ENCODE measurements at places on chromosomes 16 and 17. TPM values are rescaled to one million over a fixed set of nuclear protein-coding genes. Genes with fewer than 3 reads are reported as not detected.

The CPD gene
- total RNA-seq, result 37.6 TPM

- no peaks in the 10 kb centered on the region for H3K4me1 ChIP-seq
- H3K4me3 ChIP-seq, result no peak overlapping the region
These were observed 233.5 kb upstream of the RPL38 start for GRCh38 chr17:73969956-73970355.

GRCh38 chr17:61731330-61731729 lies 132.0 kb downstream of the BRIP1 start:
- H3K27ac ChIP-seq, result no peak overlapping the region
- no peaks in the 10 kb centered on the region for H3K36me3 ChIP-seq
- DNase-seq, result no peak
- no peak overlapping the region for H3K4me3 ChIP-seq
- H3K4me1 ChIP-seq, result no peaks in the 10 kb centered on the region

The TPSD1 gene
- not detected for total RNA-seq

DNA sequence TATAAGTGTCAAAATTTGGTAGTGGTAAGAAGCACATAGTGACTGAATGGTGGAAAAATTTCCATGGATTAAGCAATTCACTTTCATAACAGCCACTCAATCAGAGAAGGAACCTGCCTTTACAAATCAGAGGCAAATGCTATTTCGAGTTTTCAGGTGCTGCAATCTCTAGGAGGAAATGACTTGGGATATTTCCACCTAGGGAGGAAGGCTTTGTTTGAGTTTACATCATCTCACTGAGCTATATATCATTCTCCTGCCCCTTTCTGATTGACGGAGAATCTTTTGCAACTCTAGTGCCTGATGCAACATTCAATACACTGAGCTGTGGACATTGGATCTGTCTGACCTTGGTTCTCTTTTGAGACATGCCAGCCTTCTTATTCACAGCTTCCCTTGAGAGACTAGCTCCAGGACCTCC lies 26.3 kb downstream of the MARCHF10 start:
- peaks cover 2% of the 10 kb centered on the region for H3K4me1 ChIP-seq
- no peak overlapping the region for H3K27ac ChIP-seq
- H3K27me3 ChIP-seq, result no peaks in the 10 kb centered on the region
- no peak for DNase-seq
- no peaks in the 10 kb centered on the region for H3K36me3 ChIP-seq
- no peak overlapping the region for H3K4me3 ChIP-seq

DNA sequence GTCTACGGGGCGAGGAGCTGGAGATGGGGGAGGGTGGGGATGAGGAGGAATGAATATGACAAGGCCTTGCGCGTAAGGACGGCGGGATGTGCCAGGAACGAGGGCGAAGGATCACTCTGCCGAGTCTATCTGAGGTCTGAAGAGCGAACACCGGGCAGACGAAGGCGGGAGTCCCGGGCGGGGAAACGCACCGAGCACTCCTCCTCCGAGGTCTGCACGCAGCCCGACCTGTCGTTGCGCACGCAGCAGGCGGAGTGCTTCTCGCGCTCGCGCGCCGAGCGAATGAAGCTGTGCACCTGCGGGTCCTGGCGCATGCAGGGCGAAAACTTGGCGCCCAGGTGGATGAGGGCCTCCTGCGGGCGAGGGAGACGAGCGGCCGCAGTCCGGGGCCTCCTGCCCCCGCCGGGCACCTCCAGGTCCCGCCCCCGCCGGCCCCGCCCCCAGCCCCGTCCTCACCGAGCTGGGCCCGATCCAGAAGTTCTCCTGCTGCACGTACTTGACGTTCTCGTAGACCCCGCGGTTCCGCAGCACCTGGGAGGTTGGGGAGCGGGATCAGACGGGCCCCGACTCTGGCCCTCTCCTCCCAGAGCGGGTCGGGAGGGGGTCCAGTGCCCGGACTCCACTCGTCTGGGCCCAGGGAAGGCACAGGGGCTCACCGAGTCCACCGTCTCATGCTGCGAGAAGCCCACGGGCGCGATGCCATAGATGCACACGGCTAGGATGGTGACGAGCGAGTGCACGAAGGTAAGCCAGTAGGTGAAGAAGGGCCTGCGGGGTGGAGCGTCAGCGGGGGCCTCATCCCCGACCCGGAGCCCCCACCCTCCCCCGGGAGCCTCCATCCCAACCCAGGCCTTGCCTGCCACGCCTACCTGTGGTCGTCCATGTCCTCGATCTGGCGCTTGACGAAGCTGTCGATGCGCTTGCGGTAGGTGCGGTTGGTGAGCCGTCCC lies 7.6 kb downstream of the SNRNP25 start:
- no peak for DNase-seq
- peaks cover 4% of the 10 kb centered on the region for H3K4me1 ChIP-seq
- no peaks in the 10 kb centered on the region for H3K27me3 ChIP-seq
- no peak overlapping the region for H3K27ac ChIP-seq
- no peak overlapping the region for H3K4me3 ChIP-seq

- no peaks in the 10 kb centered on the region for H3K27me3 ChIP-seq
- H3K4me3 ChIP-seq, result no peak overlapping the region
- peak; percentile 32 for DNase-seq
- H3K36me3 ChIP-seq, result no peaks in the 10 kb centered on the region
- no peaks in the 10 kb centered on the region for H3K4me1 ChIP-seq
- no peak overlapping the region for H3K27ac ChIP-seq
These were observed 222.1 kb downstream of the RBFOX3 start for GRCh38 chr17:79388556-79389295.

The SPATA32 gene
- total RNA-seq, result not detected

DNA sequence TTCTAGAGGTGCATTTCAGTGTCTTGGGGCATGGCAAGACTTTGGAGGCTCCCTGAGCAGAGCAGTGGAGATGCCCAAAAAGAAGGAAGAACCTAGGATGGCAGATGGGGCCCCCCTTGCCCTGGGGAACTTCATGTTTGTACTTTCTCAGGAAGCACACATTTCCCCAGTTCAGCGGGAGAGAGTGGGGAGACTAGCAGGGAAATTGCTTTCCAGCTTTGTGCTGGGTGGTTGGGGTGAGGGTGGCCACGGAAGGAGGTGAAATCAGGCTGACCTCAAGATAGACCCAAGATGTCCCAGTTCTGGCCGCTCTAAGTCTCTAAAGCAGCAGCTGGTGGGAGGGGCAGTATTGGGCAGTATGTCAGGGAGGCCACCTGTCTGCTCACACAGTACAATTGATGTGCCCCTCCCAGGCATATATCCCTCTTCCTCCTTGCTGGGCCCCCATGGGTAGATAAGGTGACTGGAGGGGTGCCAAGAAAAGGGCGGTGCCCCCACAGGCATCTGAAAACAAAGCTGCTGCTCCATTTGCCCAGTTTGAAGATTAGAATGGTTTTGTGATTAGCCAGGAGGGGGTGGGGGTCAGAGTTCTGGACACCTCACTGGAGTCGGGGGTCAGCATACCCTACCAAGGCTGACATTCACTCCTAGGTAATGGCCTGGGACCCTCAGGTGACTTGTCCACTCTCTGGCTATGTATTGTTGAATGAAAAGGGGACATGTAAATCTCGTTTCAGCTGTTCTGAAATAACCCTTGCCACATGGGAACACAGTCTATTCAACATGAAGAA lies 17.1 kb upstream of the NAGLU start:
- H3K27me3 ChIP-seq, result no peaks in the 10 kb centered on the region
- no peaks in the 10 kb centered on the region for H3K36me3 ChIP-seq
- peak overlapping the region; percentile 92 for H3K27ac ChIP-seq
- H3K4me3 ChIP-seq, result no peak overlapping the region
- DNase-seq, result peak; percentile 66

DNA sequence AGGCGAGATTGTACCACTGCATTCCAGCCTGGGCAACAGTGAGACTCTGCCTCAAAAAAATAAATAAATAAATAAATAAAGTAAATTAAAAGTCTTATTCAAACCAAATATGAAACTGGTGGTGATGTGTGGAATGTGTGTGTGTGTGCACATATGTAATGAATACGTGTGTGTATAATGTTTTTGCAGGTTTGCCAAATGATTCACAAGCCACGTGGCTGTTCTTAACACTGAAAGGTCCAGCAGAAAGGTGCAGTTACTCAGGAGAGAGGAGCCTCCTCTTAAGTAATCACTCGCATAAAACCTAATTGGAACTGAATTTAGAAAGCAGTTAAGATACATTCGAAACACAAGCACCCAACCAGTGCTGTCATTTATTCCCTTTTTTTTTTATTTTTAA lies 22.9 kb downstream of the GDE1 start:
- no peak overlapping the region for H3K27ac ChIP-seq
- H3K36me3 ChIP-seq, result no peaks in the 10 kb centered on the region
- H3K4me3 ChIP-seq, result no peak overlapping the region
- H3K27me3 ChIP-seq, result no peaks in the 10 kb centered on the region
- H3K4me1 ChIP-seq, result no peaks in the 10 kb centered on the region
- DNase-seq, result no peak

- H3K36me3 ChIP-seq, result no peaks in the 10 kb centered on the region
- no peaks in the 10 kb centered on the region for H3K4me1 ChIP-seq
- no peaks in the 10 kb centered on the region for H3K27me3 ChIP-seq
These were observed 9.1 kb downstream of the SRL start for GRCh38 chr16:4232541-4233386.

The TP53TG3F gene
- not detected for total RNA-seq

DNA sequence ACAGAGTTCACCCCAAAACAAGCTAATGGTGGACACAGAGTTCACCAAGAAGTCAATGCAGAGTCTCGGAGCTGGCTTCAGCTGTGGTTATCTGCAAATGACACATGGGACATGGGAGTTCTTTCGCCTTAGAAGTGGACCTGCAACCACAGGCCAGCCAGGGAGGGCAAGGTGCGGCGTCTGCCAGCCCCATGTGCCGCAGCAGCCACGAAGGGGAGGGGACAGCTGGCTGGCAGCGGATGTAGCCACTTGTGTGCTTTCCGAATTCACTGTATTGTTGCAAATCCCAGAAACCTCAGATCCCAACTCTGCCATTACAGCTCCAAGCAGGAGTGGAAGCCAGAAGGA lies 24.8 kb downstream of the LMF1 start:
- H3K27ac ChIP-seq, result no peak overlapping the region
- H3K4me1 ChIP-seq, result no peaks in the 10 kb centered on the region
- H3K4me3 ChIP-seq, result no peak overlapping the region
- H3K27me3 ChIP-seq, result no peaks in the 10 kb centered on the region
- no peaks in the 10 kb centered on the region for H3K36me3 ChIP-seq
- DNase-seq, result no peak

- no peak overlapping the region for H3K27ac ChIP-seq
- no peaks in the 10 kb centered on the region for H3K36me3 ChIP-seq
- no peak for DNase-seq
- no peak overlapping the region for H3K4me3 ChIP-seq
- H3K27me3 ChIP-seq, result peaks cover 3% of the 10 kb centered on the region
These were observed 84.8 kb downstream of the GLG1 start for GRCh38 chr16:74522160-74522559.

GRCh38 chr17:75809631-75810111 lies 25.1 kb downstream of the UNK start:
- DNase-seq, result no peak
- no peak overlapping the region for H3K4me3 ChIP-seq

The ALOX12 gene
- 0.62 TPM for total RNA-seq

GRCh38 chr17:64774888-64775540 lies 112.9 kb upstream of the SMURF2 start:
- no peak overlapping the region for H3K27ac ChIP-seq
- DNase-seq, result no peak
- H3K4me1 ChIP-seq, result peaks cover 5% of the 10 kb centered on the region
- H3K36me3 ChIP-seq, result no peaks in the 10 kb centered on the region
- peaks cover 3% of the 10 kb centered on the region for H3K27me3 ChIP-seq

DNA sequence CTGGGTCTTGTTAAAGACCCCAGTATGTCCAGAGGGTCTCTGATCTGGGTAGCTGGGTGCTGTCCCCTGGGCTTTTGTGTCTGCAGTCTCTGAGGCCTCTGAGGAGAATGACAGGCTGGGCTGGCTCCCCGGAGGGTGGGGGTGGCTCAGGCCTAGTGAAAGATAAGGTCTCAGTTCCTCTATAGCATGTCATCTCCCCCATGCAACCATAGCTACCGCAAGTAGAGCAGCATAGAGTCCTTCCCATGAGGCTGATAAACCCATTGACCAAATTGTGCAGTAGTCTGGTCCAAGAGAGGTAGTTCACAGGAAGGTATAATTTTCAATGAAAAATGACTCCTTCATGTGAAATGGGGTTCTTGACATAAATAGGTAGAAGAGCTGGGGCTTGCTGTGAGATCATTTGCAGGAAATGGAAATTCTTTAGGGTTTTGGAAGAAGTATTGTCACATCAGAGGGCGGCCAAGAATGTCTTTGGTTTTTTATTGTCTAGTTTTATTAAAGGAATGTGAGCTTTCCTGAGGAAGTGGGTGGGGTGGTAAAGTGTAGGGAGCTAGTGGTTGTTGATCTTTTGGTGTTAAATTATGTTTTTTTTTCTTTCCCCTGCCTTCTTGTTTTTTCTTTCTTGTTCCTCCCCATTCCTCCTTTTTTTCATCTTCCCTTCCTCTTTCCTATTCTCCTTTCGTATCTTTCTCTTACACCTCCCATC lies 21.0 kb downstream of the SLC7A6OS start:
- no peaks in the 10 kb centered on the region for H3K36me3 ChIP-seq
- H3K4me1 ChIP-seq, result no peaks in the 10 kb centered on the region
- H3K4me3 ChIP-seq, result no peak overlapping the region
- H3K27me3 ChIP-seq, result no peaks in the 10 kb centered on the region

The ITGAX gene
- 2.3 TPM for total RNA-seq

DNA sequence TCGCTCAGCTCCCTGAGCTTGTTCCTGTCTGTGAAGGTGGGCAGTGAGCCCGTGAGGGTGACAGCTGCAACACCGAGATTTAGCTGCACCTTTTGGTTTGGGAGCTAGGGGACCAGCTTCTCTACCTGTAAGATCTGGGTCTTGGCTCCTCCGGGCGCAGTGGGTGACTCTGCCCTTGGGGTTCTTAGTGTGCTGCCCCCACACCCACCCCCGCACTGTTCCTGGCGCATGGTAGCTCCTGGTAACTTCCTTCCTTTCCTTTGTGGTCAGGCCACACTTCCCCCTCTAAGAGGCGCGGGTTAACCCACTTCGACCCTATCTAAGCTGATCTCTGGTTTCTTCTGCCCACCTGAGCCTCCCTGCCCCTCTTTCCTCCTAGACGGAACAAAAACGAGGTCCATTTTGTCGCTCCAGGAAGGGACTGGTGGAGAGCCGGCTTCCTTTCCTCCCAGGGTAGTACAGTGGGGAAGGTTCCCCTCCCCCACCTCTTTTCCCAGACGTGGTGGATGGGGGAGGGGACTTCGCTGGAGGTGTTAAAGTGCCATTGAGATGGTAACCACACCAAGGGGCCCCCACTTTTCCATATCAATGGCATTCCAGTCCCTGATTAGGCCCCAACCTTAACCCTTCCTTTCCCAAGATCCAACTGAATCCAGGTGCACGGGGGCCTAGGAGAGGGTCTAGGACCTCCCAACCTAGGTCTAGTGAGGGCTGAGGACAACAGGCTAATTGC lies 4.6 kb upstream of the CLDN9 start:
- H3K36me3 ChIP-seq, result no peaks in the 10 kb centered on the region
- DNase-seq, result no peak
- no peak overlapping the region for H3K27ac ChIP-seq
- peaks cover 8% of the 10 kb centered on the region for H3K27me3 ChIP-seq

DNA sequence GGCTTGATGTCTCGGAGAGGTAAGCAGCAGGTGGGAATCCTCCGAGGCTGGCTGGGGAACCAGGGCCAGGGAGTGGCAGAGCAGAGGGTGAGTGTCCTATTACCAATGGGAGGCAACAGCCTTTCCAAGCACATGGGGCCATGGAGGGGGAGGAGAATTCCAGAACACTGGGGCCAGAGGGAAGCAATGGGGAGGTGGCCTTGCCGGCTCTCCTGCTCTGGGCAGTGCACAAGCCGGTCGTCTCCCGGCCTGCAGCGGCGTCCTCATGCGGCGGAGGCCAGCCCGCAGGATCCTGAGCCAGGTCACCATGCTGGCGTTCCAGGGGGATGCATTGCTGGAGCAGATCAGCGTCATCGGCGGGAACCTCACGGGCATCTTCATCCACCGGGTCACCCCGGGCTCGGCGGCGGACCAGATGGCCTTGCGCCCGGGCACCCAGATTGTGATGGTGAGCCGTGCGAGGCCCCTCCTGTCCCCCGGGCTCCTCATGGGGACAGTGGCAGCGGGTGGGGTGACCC lies 21.9 kb downstream of the SGSH start:
- no peaks in the 10 kb centered on the region for H3K27me3 ChIP-seq
- no peaks in the 10 kb centered on the region for H3K36me3 ChIP-seq
- no peak overlapping the region for H3K27ac ChIP-seq
- no peak for DNase-seq

Data from ovary (tissue), 10 donors.